ENCODE measurements at places on chromosomes 3 and 15. TPM values are rescaled to one million over a fixed set of nuclear protein-coding genes. Genes with fewer than 3 reads are reported as not detected.

GRCh38 chr3:4351164-4351855 lies 48.1 kb downstream of the SETMAR start:
- DNase-seq, result peak; percentile 29
- H3K4me3 ChIP-seq, result peak overlapping the region; percentile 69
- peak overlapping the region; percentile 78 for H3K27ac ChIP-seq
- no peaks in the 10 kb centered on the region for H3K36me3 ChIP-seq
- no peaks in the 10 kb centered on the region for H3K27me3 ChIP-seq

- H3K4me1 ChIP-seq, result peaks cover 53% of the 10 kb centered on the region
- peak overlapping the region; percentile 98 for H3K4me3 ChIP-seq
- H3K27me3 ChIP-seq, result no peaks in the 10 kb centered on the region
- peaks cover 36% of the 10 kb centered on the region for H3K36me3 ChIP-seq
Measured at GRCh38 chr15:72230197-72231065, 559 bp downstream of the PKM start.

- no peak overlapping the region for H3K4me3 ChIP-seq
- no peak overlapping the region for H3K27ac ChIP-seq
- peaks cover 2% of the 10 kb centered on the region for H3K36me3 ChIP-seq
- H3K27me3 ChIP-seq, result no peaks in the 10 kb centered on the region
- DNase-seq, result no peak
Measured at GRCh38 chr3:192833177-192833890, 84.3 kb downstream of the MB21D2 start.

DNA sequence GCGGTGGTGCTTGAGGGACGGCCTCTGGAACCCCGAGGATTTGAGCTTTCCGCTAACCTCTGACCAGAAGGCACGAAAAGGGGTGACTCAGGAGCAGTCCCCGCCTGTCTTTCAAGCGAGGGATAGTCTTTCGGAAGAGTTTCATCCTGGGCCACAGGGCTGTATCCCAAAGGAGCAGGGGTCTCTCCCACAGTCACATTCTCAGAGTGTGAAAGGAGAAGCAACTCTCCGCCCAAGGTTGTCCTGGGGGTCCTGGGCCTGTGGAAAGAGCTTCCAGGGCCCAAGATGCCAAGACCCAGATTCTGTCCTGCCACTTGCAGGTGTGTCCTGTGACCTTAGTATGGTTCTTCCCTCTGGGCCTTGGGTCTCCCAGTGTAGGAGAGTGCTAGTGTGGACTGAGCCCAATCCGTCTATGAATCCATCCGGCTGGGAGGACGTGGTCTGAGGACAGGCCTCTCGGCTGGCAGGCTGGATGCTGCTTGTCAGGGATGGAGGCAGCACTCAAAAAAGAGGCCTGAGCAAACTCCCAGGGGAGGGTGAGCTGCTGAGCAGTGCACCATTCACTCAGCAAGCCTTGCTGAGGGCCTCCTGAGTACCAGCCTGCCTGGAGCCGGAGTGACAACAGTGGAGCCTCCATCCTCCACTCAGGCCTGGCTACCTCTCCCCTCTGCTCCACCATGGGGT lies 1.6 kb upstream of the DUSP7 start:
- peaks cover 28% of the 10 kb centered on the region for H3K4me1 ChIP-seq
- peaks cover 14% of the 10 kb centered on the region for H3K36me3 ChIP-seq
- DNase-seq, result peak; percentile 9
- peak overlapping the region; percentile 95 for H3K27ac ChIP-seq
- no peaks in the 10 kb centered on the region for H3K27me3 ChIP-seq
- H3K4me3 ChIP-seq, result peak overlapping the region; percentile 87

DNA sequence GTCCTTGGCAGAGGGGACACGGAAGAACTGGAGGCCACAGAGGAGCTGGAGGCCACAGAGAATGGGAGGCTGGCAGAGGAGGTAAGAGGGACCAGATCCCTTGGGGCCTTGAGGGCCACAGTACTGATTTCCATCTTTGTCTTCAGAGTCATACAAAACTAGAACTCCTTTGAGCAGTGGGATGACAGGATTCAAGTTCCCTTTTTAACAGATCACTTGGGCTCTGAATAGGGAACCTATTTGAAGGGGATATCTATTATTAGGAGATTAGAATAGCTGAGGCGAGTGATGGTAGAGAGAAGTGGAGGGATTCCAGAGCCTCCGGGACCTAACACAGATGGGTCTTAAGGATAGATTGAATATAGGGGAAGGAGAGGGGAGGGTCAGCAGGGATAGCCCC lies 55.7 kb downstream of the OXNAD1 start:
- no peak overlapping the region for H3K4me3 ChIP-seq
- peak overlapping the region; percentile 70 for H3K27ac ChIP-seq
- no peak for DNase-seq

The GRAMD1C gene
- total RNA-seq, result 0.29 TPM

DNA sequence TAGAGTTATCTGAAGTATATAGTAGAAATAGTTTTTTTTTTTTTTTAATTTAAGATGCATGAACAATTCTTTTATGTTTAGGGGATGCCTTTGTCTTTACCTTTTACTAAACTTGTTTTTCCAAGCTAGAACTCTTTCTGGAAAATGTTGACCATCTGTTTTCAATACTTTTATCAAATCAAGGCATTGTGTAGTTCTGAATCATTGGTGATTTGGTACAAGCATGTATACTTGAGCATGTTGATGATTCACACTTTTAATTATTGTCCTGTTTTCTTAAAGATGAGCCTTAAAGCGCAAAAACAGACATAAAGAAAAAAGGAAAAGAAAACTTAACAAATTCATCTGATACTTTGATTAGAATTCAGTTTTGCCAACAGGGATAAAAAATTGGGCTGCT lies 28.3 kb downstream of the PDCD6IP start:
- H3K27ac ChIP-seq, result no peak overlapping the region
- no peaks in the 10 kb centered on the region for H3K4me1 ChIP-seq
- peaks cover 63% of the 10 kb centered on the region for H3K36me3 ChIP-seq
- no peaks in the 10 kb centered on the region for H3K27me3 ChIP-seq
- H3K4me3 ChIP-seq, result no peak overlapping the region

The SNX22 gene
- 0.50 TPM for total RNA-seq

The KY gene
- total RNA-seq, result not detected

The RHCG gene
- total RNA-seq, result not detected

GRCh38 chr3:43187836-43188479 lies 82.1 kb upstream of the POMGNT2 start:
- H3K4me3 ChIP-seq, result no peak overlapping the region
- H3K4me1 ChIP-seq, result peaks cover 14% of the 10 kb centered on the region
- peaks cover 9% of the 10 kb centered on the region for H3K36me3 ChIP-seq
- H3K27ac ChIP-seq, result no peak overlapping the region

- H3K27me3 ChIP-seq, result no peaks in the 10 kb centered on the region
- H3K36me3 ChIP-seq, result peaks cover 54% of the 10 kb centered on the region
- H3K27ac ChIP-seq, result peak overlapping the region; percentile 99
- DNase-seq, result peak; percentile 43
- peaks cover 45% of the 10 kb centered on the region for H3K4me1 ChIP-seq
- peak overlapping the region; percentile 82 for H3K4me3 ChIP-seq
Measured at GRCh38 chr15:50353251-50353974, 1.6 kb downstream of the GABPB1 start.

The LINGO1 gene
- not detected for total RNA-seq

All from activated CD4-positive, alpha-beta T cell treated with anti-CD3 and anti-CD28 coated beads, Interleukin-2, amount 10 ng/mL, durations not matched to agents 7 days and 5 days (primary cell).